ENCODE measurements at places on chromosomes 3 and 15. TPM values are rescaled to one million over a fixed set of nuclear protein-coding genes. Genes with fewer than 3 reads are reported as not detected.

The NMNAT3 gene
- total RNA-seq, result 2.7 TPM

DNA sequence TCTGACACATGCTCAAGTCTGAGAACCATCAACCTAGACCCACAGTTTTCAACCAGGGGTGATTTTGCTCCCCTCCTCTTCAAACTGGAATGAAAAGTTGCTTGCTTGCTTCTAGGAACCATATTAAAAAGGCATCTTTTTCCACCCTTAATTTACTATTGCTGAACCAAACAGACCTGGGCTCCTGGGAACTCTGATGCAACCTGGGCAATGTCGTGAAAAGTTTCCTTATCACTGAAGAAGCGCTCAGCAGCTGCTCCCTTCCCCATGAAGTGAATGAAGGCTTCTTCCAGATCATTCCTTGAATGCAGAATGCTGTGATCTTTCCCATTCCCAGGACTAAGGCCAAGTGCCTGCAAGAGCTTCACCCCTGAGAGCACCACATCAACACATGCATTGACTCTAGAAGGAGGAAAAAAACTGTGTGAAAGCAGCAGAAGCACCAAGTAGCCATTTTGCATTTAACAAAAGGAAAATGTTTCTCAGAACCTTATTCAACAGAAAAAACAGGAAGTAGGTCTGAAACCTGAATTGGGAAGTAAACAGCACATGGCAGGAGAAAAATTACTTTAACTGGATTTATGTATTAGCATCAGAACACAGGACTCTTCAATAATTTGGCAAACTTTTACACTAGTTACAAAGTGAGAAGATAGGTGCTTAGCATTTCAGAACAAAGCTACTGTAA lies 8.7 kb downstream of the ADPGK start:
- no peak for DNase-seq

GRCh38 chr15:55707518-55707917 lies 35.4 kb downstream of the PRTG start:
- no peak for DNase-seq

- DNase-seq, result peak; percentile 23
Observed at GRCh38 chr15:101652786-101653430, 727 bp upstream of the TM2D3 start.

Data from activated T-cell treated with anti-CD3 and anti-CD28 coated beads, Interleukin-2, amount 50 U/mL, for 4 hours (primary cell).